ENCODE measurements at places on chromosomes 1 and 21.

DNA sequence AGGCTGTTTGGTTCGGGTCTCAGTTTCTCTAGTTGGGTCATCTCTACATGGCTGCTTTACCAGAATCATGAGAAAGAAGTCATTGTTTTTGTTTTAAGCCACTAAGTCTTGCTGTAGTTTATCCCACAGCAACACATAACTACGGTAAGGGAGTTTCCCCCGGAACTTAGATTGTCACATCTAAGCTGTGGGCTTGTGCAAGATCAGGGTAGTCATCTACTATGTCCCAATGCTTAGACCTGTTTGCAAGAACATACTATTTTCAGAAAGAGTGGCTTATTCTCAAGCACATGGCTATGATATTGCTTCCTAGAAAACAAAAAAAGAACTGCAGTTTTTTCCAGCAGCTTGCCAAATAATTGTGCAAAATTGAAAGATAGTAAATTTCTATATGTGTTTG, 18.0 kb upstream of the OLIG2 start:
- DNase-seq, result no peak

- DNase-seq, result no peak
Observed at GRCh38 chr1:61051719-61052394, 30.5 kb upstream of the NFIA start.

DNA sequence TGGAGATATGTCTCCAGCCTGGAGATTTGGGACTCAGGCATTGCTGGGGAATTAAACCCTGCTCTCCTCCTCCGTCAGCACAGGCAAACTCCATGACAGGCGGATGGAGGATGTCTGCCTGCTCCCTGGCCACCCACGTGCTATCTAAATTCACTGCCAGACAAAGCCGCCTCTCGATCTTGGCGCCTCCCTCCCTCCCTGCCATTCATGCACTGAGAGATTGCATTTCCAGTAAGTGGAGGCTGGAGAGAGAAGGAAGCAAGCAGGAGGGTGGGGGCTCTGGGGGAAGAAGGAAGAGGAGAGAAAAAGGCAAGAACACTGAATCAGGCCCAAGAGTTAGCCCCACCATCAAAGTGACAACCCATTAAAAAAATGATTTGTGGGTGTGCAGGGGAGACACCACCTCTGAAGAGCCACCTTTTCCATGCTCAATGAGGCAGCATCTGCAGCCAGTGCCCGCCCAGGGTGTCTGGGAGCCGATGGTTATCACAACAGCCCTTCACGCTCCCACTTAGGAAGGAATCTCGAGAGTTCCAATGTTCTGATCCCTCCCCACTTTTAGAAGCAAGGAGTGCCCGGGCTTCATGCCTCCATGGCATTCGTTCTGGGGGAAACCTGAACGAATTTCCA, 183.0 kb downstream of the HIVEP3 start:
- DNase-seq, result no peak

GRCh38 chr1:23466423-23466989, 17.5 kb downstream of the ASAP3 start:
- no peak for DNase-seq

Data from 8988T (cell line).